Mucosa of gallbladder (tissue), 1 donor: ENCODE measurements at places on chromosomes 6 and 20. TPM values are rescaled to one million over a fixed set of nuclear protein-coding genes. Genes with fewer than 3 reads are reported as not detected.

DNA sequence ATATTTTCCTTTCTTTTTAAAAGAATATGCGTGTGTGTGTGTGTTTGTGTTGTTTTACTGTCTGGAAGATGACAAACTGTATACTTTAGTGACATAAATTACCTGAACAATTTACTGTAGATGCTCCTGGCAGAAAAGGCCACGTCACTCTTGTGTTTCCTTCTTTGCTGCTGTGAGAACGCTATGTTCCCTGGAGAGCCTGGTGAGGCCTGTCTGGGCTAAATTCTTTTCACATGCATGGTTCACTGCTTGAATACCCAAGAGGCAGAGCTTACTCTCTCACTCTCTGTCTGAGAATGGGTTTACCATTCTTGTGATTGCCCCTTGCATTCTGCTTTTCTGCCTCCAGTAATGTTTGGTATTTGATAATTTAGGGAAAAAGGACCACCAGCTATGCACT is 64.3 kb downstream of the EDN1 start:
- peak; percentile 40 for DNase-seq

DNA sequence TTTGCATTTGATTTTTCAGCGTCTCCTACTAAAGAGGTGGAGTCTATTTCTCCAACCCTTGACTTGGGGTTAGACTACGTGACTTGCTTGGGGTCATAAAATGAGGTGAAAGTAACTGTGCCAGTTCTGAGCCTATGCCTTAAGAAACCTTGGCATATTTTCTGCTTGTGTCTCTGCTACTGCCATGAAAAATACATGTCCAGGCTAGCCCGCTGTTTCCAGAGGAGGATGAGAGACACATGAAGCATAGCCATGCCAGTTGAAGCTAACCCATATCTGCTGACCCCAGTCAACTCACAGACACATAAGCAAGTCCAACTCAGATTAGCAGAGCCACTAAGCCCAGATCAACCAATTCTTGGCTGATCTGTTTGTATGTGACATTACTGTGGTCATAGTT is 38.7 kb downstream of the SCP2D1 start:
- DNase-seq = no peak

GRCh38 chr20:58044286-58044685 is 184.2 kb downstream of the ANKRD60 start:
- no peak for DNase-seq

Gene IP6K3
- total RNA-seq = 0.26 TPM

Gene RIMS1
- 22.2 TPM for total RNA-seq

DNA sequence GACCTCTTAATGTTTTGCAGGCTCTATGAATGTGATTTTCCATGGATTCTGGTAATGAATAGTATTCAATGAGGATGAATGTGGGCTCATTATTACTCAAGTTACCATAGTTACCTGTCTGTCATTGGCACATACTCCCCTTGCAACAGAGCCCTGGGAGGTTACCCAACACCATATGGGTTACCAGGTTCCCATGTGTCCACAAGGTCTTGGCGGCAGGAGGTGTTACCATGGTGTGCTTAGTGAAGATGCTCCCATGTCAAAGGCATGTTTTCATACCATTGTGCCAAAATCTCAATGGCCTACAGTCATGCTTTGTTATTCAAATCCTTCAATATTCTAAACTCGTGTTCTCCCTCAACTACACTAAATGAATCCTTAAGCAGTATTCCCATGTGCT is 232.5 kb downstream of the HDGFL1 start:
- DNase-seq = no peak

Gene TRIM15
- 19.6 TPM for total RNA-seq

GRCh38 chr6:24391208-24391607 is 11.5 kb upstream of the MRS2 start:
- DNase-seq = no peak

- DNase-seq = no peak
These were observed 939.5 kb downstream of the EPHA7 start for GRCh38 chr6:92479831-92480230.

DNA sequence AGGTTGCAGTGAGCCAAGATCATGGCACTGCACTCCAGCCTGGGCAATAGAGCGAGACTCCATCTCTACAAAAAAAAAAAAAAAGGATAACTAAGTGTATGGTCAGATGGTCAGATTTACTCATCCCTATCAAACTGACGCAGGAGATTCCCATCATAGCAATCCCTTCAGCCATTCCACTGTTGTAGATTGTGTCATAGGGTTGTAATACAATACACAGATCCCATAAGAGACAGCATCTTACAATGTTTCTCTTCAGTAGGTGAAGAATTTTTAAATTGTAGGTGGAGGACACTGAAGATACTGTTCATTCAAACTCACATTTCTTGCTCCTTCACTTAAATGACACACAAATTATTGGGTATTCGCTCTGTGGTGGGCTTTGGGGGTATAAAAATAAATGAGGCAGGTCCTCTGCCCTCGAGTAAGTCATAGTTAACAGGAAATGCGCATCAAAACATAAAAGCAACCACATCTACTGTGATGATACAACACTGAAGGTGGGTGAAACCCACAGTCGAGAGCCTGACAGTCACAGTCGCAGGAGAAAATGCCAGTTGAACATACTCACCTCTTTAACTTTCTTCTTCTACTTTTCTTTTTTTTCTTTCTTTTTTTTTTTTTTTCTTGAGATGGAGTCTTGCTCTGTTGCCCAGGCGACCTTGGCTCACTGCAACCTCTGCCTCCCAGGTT is 205.5 kb downstream of the ZNF217 start:
- DNase-seq = no peak

Gene RNF146
- total RNA-seq = 41.5 TPM

DNA sequence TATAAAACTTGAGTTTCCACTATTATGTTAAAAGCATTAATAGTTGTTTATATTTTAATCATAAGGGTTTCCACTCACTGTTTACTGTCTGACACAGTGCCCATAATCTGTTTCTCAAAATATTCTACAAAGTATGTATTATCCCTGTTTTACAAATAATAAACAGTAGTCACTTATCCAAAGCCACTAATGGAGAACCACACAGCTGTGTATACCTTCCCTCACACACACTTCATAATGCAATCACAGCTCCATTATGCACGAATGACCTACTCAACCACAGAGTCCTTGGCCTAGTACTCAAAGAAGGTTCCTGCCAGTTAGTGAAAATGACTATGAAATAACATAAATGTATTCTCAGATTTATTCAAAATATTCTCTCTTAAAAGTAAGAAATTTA is 103.1 kb downstream of the EPB41L2 start:
- no peak for DNase-seq

Gene CALHM6
- total RNA-seq = 4.8 TPM

DNA sequence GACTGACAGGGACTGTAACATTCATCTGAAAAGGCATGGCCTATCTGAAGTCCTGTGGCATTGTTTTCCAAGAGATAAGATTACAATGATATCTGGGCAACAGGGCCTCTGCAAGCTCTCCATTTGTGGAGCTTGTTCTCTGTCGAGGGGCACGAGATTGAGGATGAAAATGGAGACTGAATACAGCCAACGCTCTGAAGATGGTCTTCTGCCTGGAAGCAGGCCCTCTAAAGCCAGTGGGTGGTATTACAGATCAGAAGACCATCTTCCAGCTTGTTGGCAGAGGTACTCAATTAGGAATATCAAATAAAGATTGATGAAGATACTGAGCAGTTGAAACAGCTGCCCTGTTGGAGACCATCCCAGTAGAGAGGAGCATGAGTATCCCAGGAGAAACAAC is 288.2 kb downstream of the CENPW start:
- no peak for DNase-seq

DNA sequence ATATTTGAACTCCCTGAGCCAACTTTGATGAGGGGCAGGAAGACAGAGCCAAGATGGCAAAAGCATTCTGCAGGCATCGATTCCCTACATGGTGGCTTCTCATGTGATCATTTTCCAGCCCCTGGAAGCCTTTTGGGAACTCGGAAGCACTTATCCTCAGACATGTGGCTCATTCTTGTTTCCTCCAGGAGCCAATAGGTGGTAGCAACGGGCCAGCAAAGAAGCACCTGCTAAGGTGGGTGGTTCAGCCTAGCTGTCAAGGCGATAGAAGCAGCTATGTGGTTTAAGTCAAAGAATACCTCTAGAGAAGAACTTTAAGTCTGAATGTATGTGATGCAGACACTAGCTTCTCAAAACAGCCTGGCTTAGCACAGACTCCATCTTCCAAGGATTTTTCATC is 64.9 kb upstream of the PAX1 start:
- no peak for DNase-seq

Gene MLN
- total RNA-seq = not detected

GRCh38 chr6:28876710-28877109 is 47.1 kb downstream of the TRIM27 start:
- no peak for DNase-seq

GRCh38 chr20:1866834-1867233 is 28.4 kb upstream of the SIRPA start:
- no peak for DNase-seq

- DNase-seq = no peak
These were observed 73.9 kb upstream of the FOXQ1 start for GRCh38 chr6:1238040-1238439.

DNA sequence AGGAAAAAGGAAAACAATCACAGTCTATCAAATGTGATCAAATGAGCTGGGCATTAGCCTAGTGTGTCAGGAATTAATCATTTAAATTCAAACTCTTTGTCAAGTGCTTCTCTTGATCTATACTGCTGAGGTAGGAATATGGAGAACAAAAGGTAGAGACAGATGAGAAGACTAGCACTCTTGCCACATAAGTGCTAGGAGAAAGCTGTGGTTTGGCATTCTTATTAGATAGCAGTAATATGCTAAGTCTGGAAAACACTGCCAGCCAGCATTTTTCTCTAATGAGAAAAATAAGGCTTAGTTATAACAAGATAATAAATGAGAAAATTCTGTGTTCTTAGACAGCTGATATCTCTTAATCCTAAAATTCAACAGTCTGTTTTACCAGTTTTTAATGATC is 38.9 kb downstream of the ORC3 start:
- DNase-seq = no peak

Gene ABHD16B
- total RNA-seq = not detected

DNA sequence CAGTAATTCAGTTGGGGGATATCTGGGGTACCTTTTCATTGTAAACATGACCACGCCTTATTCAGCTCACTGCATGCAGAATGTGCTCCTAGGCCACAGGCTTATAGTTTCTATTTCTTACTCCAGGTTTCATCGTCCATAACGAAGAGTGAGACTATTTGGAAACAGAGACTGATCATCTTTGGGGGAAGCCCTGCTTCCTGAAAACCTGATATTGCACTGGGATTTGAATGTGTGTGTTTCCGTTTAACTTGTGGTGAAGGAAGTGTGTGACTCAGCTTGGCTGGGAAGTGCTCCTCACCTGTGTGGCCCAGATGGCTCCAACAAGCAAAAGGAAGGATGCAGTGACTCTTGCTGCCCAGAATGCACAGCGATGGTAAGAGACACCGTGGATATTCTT is 19.6 kb upstream of the LTV1 start:
- no peak for DNase-seq

DNA sequence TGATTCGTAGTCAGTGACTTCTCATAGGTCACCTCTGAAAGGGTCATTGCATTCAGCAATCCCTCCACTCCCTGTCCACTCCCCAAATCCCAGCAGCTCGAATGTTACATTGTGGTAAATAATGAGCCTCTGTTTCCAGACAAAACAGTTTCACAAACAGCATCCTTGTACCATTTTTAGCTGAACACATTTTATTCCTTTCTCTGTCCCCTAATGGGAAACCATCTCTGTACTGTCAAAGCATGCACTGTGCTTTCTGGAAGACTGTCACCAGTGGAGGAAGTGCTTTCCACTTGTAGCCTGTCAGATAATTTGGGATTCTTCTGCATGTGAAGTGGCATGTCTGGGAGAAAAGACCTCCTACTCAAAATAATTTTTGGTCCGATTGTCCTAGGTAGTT is 82.0 kb downstream of the SLC35F1 start:
- no peak for DNase-seq

Gene SSTR4
- total RNA-seq = not detected

GRCh38 chr20:38125157-38126056 is 39.7 kb downstream of the TGM2 start:
- DNase-seq = peak; percentile 90

Gene PDE10A
- 29.0 TPM for total RNA-seq

DNA sequence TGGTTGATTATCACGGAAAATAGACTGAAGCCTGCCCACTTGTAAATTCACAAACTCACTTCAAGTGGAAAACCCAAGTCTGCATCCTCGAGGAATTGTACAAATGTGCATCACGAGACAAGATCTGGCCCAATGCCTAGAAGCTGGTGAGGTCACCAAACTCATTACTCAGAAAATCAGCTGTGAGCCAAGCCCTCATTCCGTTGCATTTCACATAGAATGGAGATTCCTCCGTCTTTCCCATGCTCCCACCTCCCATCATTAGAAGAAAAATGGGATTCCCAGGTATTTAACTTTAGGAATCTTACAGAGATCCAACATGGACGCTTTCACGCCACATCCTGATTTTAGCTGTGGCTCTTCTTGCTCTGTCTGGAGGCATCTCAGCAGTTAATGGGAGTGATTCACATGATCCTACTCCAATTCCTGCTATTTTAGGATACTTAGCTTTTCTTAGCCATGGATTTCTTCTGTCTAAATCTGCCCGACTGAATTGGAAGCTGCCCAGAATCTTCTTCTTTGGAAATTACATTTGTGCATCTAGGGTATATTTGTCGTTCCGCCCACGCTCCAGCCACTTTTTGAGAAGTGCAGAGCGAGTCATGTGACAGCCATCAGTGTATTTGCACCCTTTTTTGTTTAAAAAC is 68.7 kb upstream of the STMND1 start:
- peak; percentile 89 for DNase-seq

GRCh38 chr20:18004384-18005031 is 35.7 kb downstream of the MGME1 start:
- no peak for DNase-seq

DNA sequence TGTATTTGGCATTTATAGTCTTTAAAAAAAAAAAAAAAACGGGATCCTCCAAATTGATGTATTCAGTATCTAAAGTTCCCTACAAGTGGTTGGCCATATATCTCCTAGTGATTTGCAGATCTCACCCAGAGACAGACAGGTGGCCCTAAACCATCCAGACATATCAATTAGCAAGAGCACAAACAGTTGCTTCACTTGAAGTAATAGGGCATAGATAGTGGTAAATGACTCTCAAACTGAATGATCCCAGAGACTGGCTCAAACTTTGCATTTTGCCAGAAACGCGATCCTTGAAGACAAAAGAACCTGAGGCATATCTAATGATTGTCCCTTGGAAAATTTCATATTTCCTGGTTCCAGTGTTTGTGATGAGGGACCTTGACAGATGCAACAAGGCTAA is 54.6 kb downstream of the HMGCLL1 start:
- no peak for DNase-seq

DNA sequence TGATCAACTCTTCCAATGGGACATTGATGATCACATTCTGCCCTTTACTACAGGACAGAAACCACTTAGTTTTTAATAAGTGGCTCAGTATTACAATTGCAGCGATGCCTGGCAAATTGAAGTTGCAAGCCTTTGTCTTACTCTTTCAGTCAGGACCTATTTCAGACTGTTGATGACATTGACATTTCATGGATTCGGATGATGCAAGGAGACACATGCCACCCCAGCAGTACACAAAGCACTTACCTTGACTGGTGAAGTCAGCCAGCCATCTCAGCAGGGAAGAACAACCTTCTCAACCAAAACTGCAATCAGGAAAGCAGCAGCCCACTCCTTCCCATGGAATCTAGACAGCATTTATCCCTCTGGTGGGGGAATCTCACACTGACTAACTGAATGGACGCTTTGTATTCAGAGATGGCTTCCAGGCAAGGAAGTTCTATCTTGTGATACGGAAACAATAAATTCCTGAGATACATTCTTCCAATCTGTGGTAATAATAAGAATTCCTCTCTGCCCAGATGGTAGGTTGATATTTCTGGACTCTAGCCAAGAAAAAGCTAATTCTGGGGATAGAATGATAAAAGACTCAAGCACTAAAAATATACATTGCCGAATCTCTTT is 24.8 kb downstream of the NFYA start:
- no peak for DNase-seq
